Effector CD4-positive, alpha-beta T cell (primary cell): ENCODE measurements at places on chromosomes 3 and 15.

DNA sequence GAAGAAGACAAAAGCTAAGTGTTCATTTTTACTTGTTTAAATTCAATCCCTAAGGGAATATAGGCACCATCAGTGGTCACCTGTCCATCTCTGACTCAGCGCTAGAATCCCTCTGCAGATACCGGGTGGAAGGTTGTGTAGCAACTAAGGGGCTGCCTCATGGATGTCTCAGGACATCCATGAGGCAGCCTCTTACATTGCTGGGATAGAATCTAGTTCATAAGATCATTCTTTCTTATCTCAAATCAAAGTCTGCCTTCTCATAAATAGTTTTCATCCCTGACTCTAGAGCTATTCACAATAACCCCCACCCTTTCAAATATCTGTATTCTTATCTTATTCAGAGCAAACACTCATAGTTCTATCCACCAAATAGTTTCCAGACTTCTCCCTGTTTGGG lies 38.1 kb downstream of the HSPBAP1 start:
- DNase-seq, result no peak

DNA sequence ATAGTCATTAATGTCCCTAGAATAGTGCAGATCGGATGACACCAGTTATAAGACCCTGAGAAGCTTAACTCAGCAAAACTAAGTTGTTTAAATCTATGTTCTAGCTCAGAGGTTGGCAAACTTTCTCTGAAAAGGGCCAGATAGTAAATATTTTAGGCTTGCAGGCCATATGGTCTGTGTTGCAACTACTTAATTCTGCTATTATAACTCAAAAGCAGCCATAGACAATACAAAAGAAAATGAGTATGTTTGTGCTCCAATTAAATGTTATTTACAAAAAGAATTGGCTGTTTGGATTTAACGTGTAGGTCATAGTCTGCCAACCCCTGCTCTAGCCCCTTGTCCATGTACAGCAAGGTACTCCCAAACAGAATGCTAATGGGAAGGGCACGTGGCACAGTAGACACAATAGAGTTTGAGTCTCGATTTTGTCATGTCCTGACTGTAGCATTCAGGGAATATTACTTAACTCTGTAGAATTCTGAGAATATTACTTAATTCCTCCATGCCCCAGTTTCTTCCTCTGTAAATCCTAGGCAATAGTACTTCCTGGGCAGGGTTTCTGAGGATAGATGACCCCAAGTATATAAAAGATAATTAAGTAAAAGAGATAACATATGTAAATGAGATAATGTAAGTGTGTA lies 70.5 kb upstream of the ATP2C1 start:
- no peak for DNase-seq

DNA sequence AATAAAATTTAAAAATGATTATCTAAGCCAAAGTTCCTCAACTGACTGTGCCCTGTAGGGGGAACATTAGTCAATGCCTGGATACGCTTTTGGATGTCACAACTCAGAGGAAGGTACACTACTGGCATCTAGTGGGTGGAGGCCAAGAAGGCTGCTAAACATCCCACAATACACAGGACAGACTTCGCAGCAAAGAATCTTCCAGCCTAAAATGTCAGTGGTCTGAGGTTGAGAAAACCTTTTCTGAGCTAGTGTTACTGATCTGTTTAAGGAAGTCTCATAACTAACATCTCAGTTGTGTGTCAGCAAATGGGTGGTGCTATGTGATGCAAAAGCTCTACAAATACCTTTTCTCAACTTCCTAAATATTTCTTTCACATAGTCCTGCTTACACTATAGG lies 20.9 kb upstream of the LDHAL6B start:
- no peak for DNase-seq

- no peak for DNase-seq
Observed at GRCh38 chr3:149476225-149476624, 1.7 kb downstream of the TM4SF4 start.

GRCh38 chr15:44545913-44546802 lies 9.2 kb downstream of the EIF3J start:
- DNase-seq, result no peak

DNA sequence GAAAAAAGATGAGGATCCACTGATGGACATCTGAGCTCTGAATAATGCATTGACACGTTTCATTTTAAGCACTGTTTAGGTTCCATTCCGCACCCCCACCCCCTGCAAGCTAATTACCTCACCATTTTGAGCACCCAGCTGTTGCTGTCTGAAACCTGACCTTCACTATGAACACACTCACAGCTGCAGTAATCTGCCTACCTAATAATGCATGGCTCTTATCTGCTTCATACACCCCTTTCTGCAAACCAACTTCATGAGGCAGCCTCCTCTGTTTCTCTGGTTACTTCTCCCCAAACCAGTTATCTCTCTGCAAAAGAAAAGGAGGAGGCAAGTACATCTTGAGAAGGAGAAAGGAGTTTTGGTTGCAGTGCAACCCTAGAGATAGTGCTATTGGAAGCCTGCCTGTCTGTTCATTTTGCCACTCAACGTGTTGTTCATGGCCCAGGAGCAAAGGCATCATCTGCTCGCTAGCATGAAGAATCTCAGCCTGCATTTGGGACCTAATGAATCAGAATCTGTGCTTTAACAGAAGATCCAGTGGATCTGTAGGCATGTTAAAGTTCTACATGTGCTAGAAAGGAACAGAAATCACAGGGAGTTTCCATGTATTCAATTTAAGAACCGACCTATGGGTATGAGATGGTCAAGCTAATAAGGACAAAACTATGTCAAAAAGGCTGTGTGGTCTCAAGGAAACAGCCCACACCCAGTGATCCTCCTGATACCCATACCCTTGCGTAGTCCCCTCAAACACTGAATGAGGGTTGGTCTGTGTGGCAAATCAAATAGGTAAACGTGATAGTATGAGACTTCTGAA lies 87.2 kb downstream of the MB21D2 start:
- no peak for DNase-seq

- no peak for DNase-seq
Observed at GRCh38 chr3:37670961-37671483, 190.7 kb upstream of the CTDSPL start.

DNA sequence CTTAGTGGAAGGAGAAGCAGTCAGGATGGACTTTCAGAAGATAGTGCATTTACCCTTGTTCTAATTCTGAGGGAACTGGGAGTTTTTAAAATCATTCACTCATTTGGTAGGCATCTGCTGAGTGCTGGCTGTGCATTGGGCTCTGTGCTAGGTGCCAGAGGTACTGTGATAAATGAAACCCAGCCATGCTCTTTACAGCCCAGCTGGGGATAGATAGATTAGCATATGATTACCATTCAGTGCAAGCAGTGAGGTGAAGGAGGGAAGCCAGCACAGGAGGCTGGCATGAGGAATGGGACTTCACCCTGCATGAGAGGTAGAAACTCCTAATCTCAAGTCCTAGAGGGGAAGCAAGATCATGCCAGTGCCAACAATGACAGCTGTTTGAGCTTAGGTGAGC lies 361.9 kb upstream of the TRIM42 start:
- no peak for DNase-seq

GRCh38 chr3:131072099-131072559 lies 45.5 kb downstream of the NEK11 start:
- no peak for DNase-seq

DNA sequence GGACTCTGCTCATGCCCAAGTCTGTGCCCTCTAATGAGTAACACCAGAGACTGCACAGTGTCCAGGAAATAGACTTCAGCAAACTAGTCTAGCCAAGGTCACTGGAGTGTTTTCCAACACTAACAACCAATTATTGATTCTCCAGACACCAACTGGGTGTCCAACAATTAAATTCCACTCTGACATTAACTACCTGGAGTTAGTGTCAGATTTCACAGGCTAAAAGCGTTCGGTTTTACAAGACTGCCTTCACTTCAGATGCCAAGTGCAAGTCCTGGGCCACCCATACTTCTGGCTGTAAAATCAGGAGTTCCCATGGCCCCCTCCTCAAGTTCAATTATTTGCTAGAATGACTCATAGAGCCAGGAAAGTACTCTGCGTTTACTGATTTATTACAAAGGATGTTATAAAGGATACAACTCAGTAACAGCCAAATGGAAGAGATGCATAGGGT lies 20.8 kb upstream of the CFAP161 start:
- DNase-seq, result no peak

- DNase-seq, result no peak
Observed at GRCh38 chr15:73270366-73271097, 98.2 kb downstream of the HCN4 start.

DNA sequence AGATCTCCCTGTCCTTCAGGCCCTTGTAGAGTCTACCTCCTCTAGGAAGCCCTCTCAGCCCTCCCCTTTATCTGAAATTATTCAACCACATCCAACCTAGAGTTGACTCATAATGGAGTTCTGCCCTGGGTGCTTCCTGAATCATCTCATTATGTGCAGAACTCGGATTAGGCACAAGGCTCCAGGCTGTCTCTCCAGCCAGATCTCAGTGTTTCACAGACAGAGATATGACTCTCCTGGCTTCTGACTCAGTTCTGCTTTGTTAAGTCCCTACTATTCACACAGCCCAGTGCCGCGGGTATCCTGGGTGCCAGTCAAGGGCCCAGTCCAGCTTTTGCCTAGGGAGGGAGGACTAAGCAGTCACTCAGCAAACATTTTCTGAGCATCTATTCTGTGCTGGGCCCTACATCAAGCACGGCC lies 9.3 kb downstream of the STRA6 start:
- DNase-seq, result no peak

DNA sequence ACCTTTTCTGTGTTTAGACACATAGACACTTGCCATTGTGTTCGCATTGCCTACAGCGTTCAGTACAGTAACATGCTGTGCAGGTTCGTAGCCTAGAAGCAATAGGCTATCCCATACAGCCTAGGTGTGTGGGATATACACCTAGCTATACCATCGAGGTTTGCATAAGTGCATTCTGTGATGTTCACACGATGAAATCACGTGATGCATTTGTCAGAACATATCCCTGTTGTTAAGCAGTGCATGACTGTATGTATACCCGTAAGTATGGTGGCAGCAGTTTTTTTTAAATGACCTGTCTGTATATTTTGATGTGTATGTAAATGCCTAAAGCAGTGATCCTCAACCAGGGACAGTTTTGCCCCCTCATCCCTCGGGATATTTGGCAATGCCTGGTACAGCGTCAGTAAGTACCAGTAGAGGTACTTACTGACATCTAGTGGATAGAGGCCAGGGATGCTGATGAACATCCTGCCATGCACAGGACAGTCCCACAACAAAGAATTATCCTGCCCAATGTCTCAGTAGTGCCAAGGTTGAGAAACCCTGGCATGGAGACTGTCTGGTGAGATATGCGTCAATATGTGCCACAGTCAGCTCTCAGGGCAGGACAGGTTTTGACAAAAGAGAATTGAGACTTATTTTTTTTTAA lies 129.1 kb downstream of the HCN4 start:
- no peak for DNase-seq

GRCh38 chr3:103057003-103057402 lies 622.2 kb downstream of the ZPLD1 start:
- DNase-seq, result no peak

GRCh38 chr15:49987198-49987785 lies 131.7 kb downstream of the ATP8B4 start:
- DNase-seq, result no peak

GRCh38 chr15:31605467-31605931 lies 278.9 kb downstream of the KLF13 start:
- no peak for DNase-seq

- no peak for DNase-seq
Observed at GRCh38 chr3:62414786-62415185, 41.4 kb upstream of the FEZF2 start.

DNA sequence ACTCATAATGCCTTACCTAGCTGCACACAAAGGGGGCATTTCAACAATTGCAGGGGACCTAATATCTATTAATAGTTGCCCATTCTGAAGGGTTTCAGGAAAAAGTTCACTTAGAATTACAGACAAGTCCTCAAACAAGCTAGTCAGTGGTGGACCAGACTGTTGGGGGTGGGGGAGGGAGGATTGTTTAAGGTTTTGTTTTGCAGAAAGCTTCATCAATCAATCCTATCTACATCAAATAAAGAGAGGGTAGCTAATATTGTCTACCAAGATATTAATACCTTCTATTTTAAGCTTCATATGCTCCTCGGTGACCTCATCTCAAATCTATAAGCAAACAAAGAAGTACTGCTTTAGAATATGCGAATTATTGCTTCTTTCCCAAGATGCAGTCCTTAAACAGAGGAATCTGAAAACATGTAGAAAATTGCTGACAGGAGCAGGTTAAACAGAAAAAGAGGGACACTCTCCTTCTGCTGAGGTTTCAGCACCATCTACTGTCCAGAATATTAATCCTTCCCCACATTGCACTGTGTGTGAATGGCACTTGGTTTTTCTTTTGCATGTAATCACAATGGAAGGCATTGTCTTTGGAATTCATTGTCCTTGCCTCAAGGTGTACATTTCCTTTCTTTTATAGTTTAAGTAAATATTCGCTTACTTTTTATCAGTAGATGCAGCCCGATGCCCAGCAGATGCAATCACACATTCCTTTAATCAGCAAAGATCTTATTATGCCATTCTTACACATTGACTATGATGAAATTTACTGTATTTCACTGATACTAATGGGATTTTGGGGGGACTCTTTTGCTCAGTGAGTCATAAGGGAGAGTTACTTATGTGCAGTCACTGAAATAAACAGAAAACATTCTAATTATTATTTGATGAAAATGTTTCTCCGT lies 94.7 kb downstream of the IL5RA start:
- no peak for DNase-seq

- DNase-seq, result no peak
Observed at GRCh38 chr3:51057121-51057520, 328.0 kb upstream of the MANF start.

- DNase-seq, result no peak
Observed at GRCh38 chr3:183779896-183780465, 45.4 kb downstream of the MAP6D1 start.

DNA sequence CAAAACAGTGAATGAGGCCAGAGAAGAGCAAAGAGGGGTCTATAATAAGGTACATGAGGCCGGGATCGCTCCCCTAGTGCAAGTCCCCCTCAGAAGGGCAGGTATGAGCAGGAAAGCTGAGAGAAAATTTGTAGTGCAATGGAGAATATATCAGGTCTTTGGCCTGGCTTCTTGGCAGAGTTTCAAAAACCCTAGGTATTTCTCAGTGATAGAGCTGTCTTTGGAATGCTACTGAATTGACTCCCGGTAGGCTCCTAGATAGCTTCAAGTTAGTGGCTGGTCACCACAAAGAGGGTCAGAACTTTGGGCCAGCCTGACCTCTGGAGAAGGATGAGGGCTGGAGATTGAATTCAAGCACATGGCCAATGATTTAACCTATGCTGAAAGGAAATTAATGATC lies 30.6 kb upstream of the OXTR start:
- DNase-seq, result no peak

DNA sequence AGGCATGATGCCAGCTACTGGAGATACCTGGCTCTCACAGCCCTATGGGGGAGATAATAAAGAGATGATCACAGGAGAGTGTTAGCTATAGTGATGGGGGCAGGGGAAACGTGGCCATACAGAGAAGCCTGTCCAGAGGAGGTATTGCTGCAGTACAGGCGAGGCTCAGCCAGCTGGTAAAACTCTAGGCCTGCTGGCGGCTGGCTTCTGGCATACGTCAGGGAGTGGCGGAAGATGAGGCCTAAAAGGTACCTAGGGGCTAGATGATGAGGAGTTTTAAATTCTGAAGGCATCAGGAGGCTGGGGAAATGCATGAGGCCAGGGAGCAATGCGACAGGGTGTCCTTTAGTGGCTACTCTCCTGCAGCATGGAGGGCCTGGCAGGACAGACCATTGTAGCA lies 110.7 kb downstream of the EEFSEC start:
- DNase-seq, result no peak
